ENCODE measurements at places on chromosomes 16 and 17.

- DNase-seq = no peak
Measured at GRCh38 chr16:1108299-1109252, 12.5 kb upstream of the C1QTNF8 start.

GRCh38 chr16:88298833-88299745 lies 83.7 kb upstream of the ZNF469 start:
- no peak for DNase-seq

DNA sequence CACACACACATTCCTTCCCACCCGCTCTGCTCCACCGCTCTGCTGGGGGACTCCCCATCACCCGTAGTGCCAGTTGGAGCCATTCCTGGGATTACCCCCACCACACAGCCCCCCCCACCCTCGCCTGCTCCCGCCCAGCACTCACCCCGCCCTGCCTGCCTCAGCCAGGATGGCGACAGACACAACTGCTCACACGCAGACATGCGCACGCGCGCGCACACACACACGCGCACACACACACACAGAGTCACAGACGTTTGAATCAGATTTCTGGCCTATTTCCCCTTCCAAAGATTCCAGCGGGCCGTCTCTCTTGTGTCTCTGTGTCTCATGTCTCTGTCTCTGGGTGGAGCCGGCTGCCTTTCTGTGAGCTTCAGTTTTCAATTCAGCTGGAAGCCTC lies 4.4 kb downstream of the CACNA1G start:
- DNase-seq = no peak

GRCh38 chr17:64448665-64449512 lies at the start of gene MILR1:
Gene MILR1 (plus strand): TSS chr17:64449115. CDS start chr17:64449169, 54 bp downstream.
- no peak for DNase-seq

DNA sequence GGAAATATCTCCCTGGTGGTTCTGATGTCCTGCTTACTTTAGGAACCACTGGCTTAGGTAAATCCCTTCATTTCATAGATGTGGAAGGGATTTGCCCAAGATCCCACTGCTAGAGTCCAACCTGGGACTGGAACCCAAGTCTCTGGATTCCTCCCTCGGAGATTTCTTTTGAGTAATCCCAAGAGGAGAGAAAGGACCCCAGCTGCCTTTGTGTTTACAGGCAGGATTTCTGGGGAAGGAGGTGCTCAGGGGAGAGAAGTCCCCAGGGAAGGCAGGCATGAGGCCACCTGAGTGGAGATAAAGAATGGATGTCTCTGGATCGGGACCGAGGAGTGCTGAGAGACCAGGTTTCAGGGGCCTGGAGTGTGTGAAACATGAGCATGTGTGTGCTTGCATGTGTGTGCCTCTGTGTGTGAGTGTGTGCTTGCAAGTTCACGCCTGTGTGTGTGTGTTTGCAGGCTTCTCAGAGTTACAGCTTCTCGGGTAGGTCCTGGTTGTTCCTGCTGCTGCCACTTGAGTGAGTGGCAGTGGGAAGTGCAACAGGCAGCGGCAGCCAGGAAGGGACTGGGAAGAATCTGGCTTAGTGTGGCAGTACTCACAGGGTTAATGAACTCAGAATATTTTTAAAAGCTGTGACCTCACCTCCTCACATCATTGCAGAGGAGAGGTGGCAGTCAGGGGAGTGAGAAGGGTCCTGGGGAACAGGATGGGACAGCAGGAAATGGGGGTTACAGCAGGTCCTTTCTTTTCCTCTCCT lies 2.2 kb downstream of the KCNH6 start:
- DNase-seq = no peak

DNA sequence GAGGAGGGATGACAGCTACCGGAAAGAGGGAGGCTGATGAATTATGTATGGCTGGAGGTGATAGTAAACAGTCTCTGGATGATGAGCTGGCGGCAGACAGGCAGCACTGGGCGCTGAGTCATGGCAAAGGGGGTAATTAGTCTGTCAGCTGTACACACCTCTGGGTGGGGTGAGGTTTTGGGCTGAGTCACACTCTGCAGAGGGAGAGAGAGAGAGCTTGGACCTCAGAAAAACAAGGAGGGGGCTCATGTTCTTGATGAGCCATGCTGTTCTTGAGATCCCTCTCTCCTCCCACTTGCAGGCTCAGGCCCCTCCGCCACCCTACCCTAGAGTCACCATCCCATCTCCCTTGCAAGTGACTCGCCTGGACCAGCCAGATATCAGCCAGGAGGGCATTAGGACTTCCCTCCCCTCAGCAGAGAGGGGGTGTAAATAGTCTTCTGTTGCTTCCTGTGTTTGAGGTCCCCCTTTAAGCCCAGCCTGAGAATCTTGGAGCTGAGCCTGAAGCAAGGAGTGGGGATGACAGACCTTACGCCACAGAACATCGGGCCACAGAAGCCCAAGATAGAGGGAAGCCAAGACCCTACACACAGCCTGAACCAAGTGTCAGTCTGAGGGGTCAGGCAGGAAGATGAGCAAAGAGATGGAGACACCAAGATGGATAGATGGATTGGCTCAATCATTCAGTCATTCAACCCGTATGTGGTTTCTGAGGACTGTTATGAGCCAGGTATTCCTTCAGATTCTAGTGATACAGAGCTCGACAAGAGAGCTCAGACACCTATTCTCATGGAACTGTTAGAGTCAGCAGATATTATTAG lies 383.2 kb upstream of the CCL2 start:
- peak; percentile 70 for DNase-seq

GRCh38 chr17:81453712-81454111 lies 58.5 kb downstream of the BAHCC1 start:
- DNase-seq = peak; percentile 35

GRCh38 chr16:72877374-72878028 lies 170.4 kb downstream of the ZFHX3 start:
- no peak for DNase-seq

GRCh38 chr16:54649876-54650275 lies 280.8 kb upstream of the IRX5 start:
- no peak for DNase-seq

GRCh38 chr16:8905168-8905762 lies 23.1 kb downstream of the LITAFD start:
- DNase-seq = no peak

- no peak for DNase-seq
Measured at GRCh38 chr16:48864055-48864454, 254.1 kb upstream of the N4BP1 start.

- no peak for DNase-seq
Measured at GRCh38 chr17:4858068-4858881, 25.1 kb downstream of the MINK1 start.

DNA sequence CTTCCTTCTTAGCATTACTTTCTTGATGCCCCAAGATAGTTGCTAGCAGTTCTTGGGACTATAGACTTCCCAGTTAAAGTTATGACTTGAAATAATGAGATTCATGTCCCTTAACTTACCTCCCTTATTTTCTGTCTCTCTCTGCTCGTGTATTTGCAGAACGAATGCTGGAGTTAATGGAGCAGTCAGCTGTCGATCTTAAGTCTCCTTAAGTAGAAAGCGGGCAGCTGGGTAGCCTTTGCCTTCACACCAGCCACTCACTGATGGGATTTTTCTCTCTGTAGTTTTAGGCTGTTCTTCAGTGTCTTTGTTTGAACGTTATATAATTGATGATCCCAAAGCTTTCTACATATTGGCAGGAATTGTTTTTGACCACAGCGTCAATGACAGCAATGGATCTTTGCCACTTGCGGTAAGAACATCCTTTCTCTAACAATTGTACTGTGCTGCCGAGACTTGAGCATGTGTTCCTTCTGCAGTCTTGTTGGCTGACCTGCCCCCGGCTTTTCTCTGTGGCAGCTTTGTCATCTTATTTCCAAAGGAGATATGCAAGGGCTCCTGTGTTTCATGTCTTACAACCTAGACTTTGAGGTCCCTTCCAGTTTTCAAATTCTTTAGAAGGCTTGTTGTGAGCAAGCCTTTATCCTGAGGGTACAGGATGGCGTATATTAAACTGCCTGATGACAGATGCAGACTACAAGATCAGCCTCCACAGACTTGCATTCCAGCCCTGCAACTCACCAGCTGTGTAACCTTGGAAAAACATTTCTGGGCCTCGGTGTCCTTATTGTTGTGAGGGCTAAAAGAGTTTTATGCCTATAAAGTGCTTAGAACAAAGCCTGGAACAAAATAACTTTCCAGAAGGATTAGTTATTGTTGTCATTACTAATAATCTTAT lies 25.1 kb upstream of the ABCA3 start:
- no peak for DNase-seq

DNA sequence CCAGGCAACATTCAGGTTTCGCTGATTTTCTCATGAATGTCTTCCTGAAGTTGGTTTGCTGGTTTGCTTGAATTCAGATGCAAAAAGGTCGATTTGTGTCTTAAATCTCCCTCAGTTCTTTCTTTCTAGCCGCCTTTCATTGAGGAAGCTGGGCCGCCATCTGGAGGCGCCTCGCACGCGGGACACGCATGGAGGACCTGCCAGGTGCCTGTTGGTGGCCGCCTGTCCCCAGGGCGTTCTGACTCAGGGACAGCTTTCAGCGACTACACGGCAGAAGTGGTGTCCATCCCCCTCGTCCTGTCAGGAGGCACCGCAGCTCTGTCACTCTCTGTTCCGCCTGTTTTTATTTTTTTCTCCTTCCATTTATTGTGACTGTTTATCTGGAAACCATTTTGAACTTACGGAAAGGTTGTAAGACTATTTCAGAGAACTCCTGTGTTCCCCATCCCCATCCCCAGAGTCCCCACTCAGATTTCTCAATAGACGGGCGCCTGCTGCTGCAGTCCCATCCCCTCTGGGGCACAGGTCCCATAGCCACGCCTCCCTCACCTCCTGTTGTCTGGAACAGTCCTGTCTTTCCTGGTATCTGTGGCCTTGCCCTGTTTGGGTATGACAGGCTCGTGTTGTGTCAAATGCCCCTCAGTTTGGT lies 33.2 kb downstream of the COX4I1 start:
- no peak for DNase-seq

- DNase-seq = no peak
Measured at GRCh38 chr17:3594976-3595375, 14.2 kb downstream of the TRPV1 start.

GRCh38 chr16:2452650-2453049 lies 7.3 kb upstream of the TEDC2 start:
- DNase-seq = no peak

GRCh38 chr16:17302214-17302613 lies 168.5 kb downstream of the XYLT1 start:
- no peak for DNase-seq

DNA sequence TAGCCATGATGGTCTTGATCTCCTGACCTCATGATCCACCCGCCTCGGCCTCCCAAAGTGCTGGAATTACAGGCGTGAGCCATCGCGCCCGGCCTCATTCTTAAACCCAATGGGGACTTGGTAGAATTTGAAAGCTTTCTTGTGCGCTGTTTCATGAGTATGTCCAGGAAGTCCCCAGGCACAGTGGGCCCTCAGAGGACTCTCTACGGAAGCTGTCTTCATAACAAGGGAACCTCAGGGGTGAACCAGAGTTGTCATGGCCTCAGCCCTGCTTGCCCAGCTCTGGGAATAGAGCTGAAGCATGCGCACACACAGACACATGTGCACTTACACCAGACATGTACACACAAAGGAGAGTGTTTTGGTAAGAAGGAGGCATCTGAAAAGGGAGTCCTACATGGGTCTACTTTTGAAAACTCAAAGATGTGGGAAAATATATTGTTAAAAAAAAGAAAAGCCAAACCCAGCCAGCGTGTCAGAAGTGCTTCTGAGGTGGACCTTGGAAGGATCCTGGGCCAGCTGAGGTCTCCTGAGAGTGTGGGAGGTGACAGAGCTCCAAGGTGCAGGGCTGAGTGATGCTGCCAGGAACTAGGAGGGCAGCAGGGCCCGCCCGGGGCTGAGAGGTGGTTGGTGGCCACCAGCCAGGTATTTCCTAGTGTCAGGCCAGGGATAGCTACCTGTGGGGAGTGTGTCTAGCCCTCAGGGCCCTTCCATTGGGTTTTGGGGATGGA lies 54.6 kb downstream of the EPN2 start:
- no peak for DNase-seq

- peak; percentile 34 for DNase-seq
Measured at GRCh38 chr17:74042744-74043486, 160.6 kb upstream of the RPL38 start.

DNA sequence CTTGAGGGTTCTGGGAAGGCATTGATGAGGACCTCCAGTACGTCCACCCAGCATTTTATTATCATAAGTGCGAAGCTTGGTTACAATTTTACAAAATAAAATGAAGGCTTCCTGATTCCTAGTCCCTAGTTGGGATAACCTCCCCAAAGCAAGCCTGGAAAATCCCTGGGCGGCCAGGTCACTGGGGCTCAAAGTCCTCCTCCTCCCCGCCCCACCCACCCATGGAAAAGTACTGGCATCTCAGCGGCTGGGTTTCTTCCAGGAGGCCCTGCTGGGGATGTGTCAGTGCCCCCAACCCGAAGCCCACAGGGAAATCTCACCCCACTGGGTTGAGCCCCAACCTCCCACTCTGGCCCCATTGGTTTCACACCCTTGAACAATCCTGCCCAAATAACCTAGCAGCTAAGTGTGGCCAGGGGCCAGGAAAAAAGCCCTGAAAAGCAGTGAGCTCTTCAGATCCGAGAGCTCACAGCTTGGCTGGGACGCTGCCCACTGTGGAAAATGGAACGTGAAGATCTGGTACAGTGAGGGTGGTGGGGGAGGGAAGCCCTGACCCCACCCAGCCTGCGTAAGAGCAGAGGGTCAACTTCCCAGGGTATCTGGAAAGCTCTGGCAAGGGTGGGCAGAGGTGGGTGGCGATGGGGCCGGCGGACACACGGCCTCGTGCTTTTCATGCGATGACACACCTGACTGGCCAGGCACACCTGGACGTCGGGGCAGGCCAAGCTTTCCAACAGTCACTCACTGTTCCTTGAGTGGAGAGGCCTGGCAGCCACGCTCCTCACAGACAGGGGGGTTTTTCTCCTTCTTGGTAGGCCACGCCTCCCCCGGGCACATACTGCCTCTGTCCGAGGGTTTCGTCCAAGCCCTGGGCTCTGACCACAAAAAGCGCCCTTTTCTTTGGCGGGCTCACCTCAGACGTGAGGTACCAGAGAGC lies 324.5 kb downstream of the SOX9 start:
- no peak for DNase-seq

- no peak for DNase-seq
Measured at GRCh38 chr16:351804-352520, 561 bp downstream of the AXIN1 start.

DNA sequence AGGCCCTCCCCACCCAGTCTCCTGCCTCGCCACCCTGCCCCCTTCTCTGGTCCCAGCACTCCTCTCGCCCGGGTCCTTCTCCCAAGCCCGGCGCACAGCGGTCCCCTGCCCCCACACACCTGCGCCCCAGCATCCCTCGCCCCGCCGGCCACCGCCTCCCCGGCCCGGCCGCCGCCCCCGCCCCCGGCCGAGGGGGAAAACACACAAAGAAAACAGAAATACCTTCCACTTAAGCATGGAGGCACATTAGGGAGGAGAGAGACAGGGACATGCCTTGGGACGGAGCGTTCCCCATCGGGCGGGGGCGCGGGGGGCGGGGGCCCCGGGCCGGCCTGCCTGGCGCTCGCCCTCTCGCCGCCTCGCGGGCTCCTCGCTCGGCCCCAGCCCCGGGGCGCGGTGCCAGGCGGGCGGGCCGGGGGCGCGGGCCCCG lies 326 bp downstream of the SRCIN1 start:
- no peak for DNase-seq

GRCh38 chr16:86398622-86399021 lies 111.7 kb upstream of the FOXF1 start:
- DNase-seq = no peak

Data from NK-92 treated with Interleukin-12 subunit alpha and Interleukin-12 subunit beta, amount 100 ng/mL, for 24 hours (cell line).